Stomach (tissue), 19 donors: ENCODE measurements at places on chromosomes 11 and 22. TPM values are rescaled to one million over a fixed set of nuclear protein-coding genes. Genes with fewer than 3 reads are reported as not detected.

Gene GDPD4
- polyA plus RNA-seq: 0.12 TPM

Gene VWA5A
- polyA plus RNA-seq: 17.1 TPM

Gene ST14
- 12.4 TPM for polyA plus RNA-seq

DNA sequence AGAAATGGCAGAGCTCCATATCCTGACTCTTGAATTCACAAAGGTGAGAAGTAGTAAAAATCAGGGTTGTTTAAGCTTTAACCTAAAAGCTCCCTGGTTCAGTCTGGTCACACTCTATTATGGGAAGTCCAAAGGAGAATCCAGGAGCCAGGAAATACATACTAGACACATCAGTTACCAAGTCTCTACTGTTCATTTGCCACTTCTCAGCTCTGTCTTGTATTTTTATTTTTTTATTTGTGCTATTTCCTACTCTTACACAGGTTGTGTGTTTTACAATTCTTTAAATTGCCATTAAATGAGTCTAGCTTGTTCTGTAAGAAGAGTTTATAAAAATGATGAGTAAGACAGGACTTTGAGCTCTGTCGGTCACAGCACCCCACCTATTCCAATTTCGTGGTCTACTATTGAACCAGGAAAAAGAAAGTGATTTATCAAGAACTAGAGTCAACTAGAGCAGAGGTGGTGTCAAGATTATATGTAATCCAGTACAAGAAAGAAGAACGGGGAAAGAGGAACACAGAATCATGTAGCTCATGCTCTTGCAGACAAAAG, 9.7 kb downstream of the MS4A12 start:
- no peak for DNase-seq
- no peaks in the 10 kb centered on the region for H3K27me3 ChIP-seq
- H3K4me1 ChIP-seq: no peaks in the 10 kb centered on the region
- H3K27ac ChIP-seq: no peak overlapping the region
- H3K36me3 ChIP-seq: no peaks in the 10 kb centered on the region

- no peak overlapping the region for H3K4me3 ChIP-seq
- H3K27ac ChIP-seq: no peak overlapping the region
- H3K36me3 ChIP-seq: no peaks in the 10 kb centered on the region
- no peaks in the 10 kb centered on the region for H3K27me3 ChIP-seq
- peaks cover 14% of the 10 kb centered on the region for H3K4me1 ChIP-seq
Measured at GRCh38 chr11:44627911-44628729, 62.7 kb downstream of the CD82 start.

GRCh38 chr22:29964776-29965175, 81.8 kb downstream of the MTMR3 start:
- no peaks in the 10 kb centered on the region for H3K36me3 ChIP-seq
- DNase-seq: no peak
- H3K4me1 ChIP-seq: no peaks in the 10 kb centered on the region
- no peak overlapping the region for H3K4me3 ChIP-seq
- no peak overlapping the region for H3K27ac ChIP-seq

DNA sequence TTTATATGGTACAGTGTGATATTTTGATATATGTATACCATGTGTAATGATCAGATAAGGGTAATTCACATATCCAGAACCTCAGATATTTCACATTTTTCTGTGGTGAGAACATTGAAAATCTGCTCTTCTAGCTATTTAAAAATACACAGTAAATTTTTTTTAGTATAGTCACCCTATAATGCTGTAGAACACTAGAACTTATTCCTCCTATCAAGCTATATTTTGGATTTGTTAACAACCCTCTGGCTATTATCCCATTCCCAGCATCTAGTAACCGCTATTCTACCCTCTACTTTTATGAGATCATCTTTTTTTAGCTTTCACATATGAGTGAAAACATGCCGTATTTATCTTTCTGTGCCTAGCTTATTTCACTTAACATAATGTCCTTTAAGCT, 65.5 kb upstream of the SYT9 start:
- no peaks in the 10 kb centered on the region for H3K36me3 ChIP-seq
- H3K27ac ChIP-seq: no peak overlapping the region
- no peaks in the 10 kb centered on the region for H3K4me1 ChIP-seq
- DNase-seq: no peak

DNA sequence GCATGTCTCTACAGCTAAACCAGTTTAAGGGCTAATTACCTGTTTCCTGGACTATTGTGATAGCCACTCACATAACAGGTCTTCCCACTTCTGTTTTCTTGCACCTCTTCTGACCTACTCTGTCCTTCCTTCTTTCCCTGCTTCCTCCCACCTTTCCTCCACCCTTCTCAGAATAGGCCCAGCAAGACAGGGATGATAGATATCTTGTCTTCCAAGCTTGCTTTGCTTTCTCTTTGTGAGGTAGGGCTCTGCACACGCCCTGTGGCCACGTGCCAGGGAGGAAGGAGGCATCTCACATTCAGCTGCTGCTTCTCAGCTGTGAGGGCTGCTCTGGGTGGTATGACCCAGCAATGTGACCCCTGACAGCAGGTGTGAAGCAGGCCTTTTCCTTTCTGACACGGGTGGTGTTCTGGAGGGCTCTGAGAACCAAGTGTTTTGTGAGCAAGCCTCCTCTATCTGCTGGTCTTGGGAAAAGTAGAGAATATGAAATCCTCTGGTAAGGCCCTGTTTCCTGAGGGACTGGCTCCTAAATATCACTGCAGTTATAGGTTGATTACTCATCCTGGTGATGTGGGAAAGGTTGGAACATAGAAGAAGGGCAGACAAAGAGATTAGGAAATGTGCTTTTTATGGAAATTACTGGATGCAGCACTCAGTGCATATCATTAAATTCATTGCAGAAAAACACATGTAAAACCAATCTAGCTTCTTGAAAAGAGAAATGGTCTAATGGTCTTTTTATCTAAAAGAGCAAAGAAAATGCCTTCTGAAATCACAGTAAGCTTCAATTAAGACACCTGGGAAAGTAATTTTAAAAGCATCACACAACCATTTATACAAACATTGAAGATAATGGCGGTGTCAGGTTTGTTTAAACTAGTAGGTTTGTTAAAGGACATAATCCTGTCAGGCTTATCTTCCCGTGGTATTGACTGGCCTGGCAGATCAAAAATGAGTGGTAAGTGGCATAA, 8.5 kb downstream of the AMOTL1 start:
- no peaks in the 10 kb centered on the region for H3K27me3 ChIP-seq
- H3K4me3 ChIP-seq: no peak overlapping the region
- peak; percentile 29 for DNase-seq
- H3K27ac ChIP-seq: peak overlapping the region; percentile 60
- H3K36me3 ChIP-seq: no peaks in the 10 kb centered on the region

DNA sequence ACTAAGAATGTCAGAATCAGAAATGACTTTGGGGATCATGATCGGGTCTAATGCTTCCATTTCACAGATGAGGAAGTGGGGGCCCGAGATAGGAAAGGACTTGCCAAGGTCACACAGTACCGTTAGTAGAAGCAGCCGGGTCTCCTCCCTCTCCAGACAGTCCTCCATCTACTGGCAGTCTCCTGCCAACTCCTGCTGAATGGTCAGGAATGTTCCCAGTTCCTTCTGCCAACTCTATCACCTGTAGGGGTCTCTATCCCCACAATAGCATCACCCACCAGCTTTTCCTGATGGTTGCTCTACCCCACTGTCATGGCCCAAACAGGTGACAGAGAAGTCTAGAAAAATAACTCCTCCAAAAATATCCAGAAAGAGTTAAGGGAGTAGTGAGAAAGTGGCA, 23.9 kb upstream of the CCDC86 start:
- no peak for DNase-seq
- H3K4me1 ChIP-seq: no peaks in the 10 kb centered on the region
- H3K36me3 ChIP-seq: no peaks in the 10 kb centered on the region
- no peak overlapping the region for H3K27ac ChIP-seq
- H3K4me3 ChIP-seq: no peak overlapping the region

DNA sequence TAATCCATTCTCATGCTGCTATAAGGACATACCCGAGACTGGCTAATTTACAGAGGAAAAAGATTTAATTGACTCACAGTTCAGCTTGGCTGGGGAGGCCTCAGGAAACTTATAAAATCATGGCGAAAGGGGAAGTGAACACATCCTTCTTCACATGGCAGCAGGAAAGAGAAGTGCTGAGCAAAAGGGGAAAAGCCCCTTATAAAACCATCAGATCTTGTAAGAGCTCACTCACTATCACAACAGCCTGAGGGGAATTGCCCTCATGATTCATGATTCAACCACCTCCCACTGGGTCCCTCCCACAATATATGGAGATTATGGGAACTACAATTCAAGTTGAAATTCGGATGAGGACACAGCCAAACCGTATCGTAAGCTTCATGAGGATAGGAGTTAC, 3.8 kb upstream of the CYB5R2 start:
- no peak for DNase-seq
- H3K36me3 ChIP-seq: no peaks in the 10 kb centered on the region
- no peak overlapping the region for H3K4me3 ChIP-seq
- peaks cover 25% of the 10 kb centered on the region for H3K27me3 ChIP-seq
